ENCODE measurements at places on chromosomes 7 and 10.

- DNase-seq: no peak
Observed at GRCh38 chr10:1737222-1738061, at the start of gene ADARB2. ADARB2 (minus strand) TSS chr10:1737525.

DNA sequence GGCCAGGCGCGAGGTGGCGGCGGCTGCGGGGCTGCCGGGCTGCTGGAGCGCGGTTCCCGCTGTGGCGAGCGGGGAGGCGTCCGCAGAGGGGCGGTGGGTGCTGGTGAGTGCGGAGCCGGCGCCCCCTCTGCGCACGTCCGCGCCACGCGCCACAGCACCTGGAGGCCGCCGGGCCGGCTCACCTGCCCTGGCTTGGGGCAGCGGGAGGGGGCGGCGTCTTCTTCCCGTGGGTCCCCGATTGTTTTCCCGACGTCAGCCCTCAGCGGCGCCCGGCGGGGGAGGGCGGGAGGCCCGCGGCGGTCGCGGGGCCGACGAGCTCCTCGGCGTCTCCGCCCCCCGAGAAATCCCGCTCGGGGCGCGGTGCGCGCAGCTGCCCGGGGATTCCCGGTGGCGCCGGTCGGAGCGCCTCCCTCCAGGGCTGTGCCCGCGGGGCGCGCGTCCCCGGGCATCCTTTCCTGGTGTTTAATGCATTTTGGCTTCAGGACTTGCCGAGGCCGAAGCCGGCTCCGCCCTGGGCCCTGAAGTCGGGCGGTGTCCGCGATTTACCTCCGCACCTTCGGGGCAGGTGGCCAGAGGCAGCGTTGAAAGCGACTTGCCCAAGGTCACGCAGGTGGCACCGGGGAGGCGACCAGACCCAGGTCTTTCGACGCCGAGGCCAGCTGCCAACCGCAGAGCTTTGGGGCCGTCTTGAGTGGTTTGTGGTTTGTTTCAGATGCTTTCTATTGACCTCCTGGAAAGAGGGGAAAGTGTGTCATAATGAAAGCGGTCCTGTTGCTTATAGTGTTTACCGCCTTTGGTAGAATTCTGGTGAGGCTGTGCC lies 561 bp downstream of the PLEKHA1 start:
- DNase-seq: peak; percentile 55

- no peak for DNase-seq
Observed at GRCh38 chr7:66913118-66914037, 7.6 kb upstream of the TMEM248 start.

- DNase-seq: no peak
Observed at GRCh38 chr7:34211018-34211417, 305.7 kb downstream of the BMPER start.

GRCh38 chr10:88923520-88923919 lies 29.1 kb downstream of the ACTA2 start:
- no peak for DNase-seq

GRCh38 chr7:135717693-135718092 lies 10.3 kb downstream of the SLC13A4 start:
- no peak for DNase-seq

DNA sequence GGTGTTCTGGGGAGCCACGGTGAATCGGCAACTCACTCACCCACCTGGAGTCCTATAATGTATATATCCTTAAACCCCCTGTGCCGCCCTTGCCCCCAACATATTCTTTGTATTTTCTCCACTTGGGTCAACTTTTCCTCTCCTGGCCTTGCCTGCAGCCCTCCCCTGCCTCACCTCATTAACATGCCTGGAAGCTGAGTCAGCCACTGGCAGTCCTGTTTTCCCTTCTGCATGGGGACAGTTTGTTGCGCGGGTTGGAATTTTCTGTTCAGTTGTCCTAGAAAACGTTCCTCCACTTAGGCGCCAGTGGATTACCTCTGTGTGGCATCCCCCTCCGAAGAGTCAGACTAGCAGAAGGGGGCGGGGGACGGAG lies 97.4 kb downstream of the C10orf105 start:
- no peak for DNase-seq

DNA sequence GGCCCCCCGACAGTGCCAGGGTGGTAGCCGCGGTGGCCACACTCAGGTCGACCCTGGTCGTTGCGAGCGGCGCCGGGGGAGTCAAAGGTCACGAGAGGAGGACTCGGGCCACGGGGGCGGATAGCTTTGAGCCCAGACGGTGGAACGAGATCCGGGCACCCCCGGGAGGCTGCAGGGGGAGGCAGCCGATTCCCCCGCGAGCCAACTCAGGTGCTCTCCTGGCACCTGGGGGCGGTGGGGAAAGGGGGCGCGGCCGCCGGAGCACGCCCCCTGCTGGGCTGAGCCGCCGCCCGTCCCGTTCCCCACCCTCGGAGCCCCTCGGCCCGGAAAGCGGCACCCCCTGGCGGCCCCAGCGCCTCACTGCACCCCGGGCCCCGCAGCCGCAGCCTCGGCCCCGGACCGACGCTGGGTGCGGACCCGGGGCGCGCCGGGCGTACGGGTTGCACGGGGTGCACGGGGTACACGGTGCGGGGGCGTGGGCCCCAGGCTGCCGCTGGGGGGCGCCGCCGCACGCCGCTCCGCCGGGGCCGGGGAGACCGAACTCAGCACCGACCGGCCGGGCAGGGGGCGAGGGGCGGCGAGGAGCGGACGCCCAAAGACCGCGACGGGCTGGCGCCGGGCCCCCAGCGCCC lies 521 bp upstream of the NYAP1 start:
- DNase-seq: peak; percentile 73

- DNase-seq: no peak
Observed at GRCh38 chr7:12670000-12670729, 17.3 kb upstream of the ARL4A start.

- no peak for DNase-seq
Observed at GRCh38 chr10:51137756-51138529, 63.7 kb downstream of the PRKG1 start.

DNA sequence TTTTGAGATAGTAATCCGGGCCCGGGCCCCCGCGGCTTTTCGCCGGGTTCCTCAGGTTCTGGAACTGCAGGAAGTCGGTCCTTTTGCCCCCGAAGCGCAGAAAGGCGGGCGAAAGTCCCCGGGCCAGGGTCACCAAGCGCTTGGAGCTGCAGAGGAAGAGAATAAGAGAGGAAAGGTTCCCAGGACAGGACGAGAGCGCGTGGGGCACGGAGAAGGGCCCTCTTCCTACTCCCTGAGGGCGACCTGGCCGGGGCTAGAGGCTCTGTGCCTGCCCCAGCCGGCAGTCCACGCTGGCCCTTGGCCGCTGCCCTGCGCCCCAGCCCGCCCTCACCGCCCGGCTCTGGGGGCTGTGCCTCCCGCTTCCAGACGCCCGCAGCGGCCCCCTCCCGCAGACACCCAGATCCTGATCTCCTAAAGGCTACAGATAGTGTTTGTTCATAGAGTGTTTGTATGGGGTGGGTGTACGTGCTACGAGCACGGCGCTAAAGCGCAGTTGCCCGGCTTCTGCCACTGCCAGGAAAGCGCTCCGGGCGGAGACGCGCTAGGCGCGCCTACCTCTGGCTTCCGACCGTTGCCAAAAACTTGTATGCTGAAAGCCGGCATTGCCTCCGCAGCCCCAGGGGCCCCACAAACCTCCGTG lies 3.2 kb downstream of the HPSE2 start:
- no peak for DNase-seq

- no peak for DNase-seq
Observed at GRCh38 chr7:4834601-4835397, 27.0 kb downstream of the PAPOLB start.

DNA sequence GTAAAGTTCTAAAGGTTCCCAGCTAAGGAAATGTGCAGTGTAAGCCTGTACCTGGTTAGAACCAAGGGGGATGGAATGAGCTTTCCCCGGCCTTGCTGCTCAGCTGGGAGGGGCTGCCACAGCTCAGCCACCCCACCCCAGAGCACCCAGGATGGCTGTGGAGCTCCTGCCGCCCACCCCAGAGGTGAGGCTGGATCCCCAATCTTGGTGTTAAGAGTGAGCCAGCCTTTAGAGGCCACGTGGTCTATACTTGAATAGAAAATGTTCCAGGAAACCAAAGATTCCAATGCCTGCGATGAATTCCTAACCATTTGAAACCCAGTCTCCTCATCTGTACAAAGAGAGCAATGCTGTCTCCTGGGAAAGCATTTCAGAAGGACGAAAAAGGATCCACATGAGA lies 16.5 kb downstream of the DIP2C start:
- no peak for DNase-seq

DNA sequence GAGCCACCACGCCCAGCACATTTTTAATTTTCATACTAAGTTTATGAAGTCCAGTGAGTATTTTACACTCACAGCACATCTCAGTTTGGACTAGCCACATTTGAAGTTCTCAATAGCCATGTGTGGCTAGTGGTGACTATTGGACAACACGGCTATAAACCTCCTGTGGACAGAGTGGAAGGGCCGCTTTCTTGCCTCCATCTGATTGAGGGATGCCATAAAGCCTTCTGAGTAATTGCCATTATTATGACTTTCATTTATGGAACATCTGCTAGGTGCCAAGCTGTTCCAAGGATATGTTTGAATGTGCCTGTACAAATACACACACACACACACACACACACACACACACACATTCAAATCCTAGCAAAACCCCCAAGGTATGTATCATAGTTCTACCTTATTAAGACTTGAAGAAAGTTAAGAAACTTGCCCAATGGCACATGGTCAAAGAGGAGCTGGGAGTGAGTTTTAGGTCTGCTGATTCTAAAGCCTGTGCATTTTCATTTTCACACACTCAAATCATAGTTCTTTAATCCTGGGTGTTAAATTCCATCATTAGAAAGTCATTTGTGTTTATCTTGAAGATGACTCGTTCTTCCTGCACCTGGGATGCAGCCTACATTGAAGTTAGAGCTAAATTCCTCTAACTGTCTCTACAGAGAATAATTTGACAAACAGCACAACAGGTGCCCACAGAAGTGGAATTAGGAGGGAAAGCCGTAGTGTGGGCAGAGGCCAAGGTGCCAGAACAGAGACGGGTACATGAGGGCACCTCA lies 143.3 kb downstream of the PKD1L1 start:
- DNase-seq: no peak

DNA sequence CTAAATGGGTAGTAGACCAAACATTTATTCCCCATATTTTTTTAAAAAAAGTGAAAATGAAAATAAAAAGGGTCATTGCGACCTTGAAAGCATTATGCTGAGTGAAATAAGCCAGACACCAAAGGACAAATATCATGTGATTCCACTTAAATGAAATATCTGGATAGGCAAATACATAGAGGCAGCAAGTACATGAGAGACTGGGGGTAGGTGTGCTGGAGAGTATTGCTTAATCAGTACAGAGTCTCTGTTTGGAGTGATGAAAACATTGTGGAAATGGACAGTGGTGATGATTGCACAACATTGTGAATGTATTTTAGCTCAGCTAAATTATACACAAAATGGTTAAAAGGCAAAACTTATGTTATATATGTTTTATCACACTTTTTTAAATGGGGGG lies 169.4 kb downstream of the AKR1D1 start:
- DNase-seq: no peak

DNA sequence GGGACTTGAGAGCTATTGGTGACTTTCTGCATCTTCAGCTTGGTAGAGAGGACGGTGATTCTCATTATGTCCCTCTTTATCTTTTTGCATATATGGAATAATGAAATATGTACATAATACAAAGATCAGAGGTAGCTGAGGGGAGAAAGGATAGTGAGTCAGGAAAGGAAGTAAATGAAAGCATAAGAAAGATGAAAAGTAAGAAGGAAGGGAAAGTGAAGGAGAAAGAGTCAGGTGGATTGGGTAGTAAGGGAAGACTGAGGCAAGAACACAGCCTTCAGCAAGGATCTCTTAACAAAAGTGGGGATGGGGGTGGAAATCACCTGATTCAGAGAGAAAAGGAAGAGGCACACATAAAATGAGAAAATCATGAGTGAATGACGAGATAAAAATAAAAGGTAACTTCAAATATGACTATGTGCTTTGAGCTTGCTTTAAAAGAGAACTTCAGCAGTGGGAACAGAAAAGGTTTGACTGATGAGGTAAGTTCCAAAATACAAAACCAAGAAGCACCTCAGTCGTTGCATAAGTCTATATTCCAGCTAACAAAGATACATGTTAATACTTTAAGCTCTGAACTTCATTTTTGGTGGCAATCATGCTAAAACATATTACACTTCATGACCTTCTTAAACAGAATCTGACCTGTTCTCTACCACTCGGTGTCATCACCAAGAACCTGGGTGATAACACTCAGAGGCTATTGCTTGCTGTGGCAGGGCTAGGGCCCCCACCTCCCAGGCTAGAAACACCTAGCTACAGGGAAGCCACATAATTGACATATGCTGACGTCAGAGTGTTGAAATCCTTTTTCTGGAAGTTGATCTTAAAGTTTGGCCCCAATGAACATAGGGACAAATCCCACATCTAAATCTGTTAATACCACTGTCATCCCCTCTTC lies 32.9 kb downstream of the NRCAM start:
- DNase-seq: no peak

DNA sequence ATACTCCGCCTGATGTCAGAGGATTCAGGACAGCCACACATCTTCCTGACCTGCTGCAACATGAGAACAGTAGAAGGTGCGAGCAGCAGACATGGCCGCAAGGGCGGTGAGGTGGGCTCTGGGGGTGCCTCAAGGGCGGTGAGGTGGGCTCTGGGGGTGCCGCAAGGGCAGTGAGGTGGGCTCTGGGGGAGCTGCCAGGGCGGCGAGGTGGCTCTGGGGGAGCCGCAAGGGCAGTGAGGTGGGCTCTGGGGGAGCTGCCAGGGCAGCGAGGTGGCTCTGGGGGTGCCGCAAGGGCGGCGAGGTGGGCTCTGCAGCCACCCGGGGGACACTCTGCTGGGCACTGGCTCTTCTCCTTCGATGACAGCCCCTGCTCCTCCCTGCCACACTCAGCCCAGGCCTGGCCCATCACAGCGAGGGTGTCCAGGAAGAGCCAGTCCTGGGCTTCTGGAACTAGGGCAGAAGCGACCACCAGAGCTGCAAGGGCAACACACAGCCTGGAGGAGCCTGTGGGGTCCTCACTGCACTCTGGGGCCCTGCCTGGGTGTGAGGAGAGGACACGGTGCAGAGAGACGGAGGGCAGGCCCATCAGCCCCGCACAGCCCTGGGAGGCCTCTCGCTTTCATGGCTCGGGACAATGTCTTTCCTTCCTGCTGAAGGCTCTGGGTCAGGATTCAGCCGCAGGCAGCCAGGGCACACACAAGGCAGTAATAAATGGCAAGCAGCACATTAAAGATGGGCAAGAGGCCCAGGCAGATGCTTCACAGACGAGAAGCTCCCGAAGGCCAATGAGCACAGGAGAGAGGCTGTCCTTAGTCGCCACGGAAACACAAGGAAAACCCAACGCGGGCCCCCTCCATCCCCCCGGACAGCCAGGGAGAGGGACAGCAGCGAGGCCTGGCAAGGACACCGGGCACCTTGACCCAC lies 42.5 kb downstream of the STK32C start:
- no peak for DNase-seq

- DNase-seq: no peak
Observed at GRCh38 chr10:30789806-30790205, 160.3 kb upstream of the LYZL2 start.

- no peak for DNase-seq
Observed at GRCh38 chr7:142391191-142391992, 133.5 kb upstream of the PRSS58 start.

- no peak for DNase-seq
Observed at GRCh38 chr7:116591202-116592040, 66.6 kb downstream of the CAV1 start.

GRCh38 chr10:86246279-86246940 lies 120.2 kb downstream of the GRID1 start:
- DNase-seq: no peak

GRCh38 chr7:91276909-91277308 lies 12.7 kb downstream of the FZD1 start:
- no peak for DNase-seq

GRCh38 chr7:125424721-125425120 lies 495.1 kb upstream of the POT1 start:
- no peak for DNase-seq

- DNase-seq: no peak
Observed at GRCh38 chr10:102268375-102268888, 23.1 kb downstream of the GBF1 start.

GRCh38 chr7:94439893-94440381 lies 45.2 kb downstream of the COL1A2 start:
- no peak for DNase-seq
